ENCODE measurements at places on chromosomes 12 and 14. TPM values are rescaled to one million over a fixed set of nuclear protein-coding genes. Genes with fewer than 3 reads are reported as not detected.
A peak's percentile ranks its signal among the peaks of the same experiment; 100 is the strongest.

The GPR84 gene
- total RNA-seq = not detected

The AJUBA gene
- 47.6 TPM for total RNA-seq

The NKX2-8 gene
- not detected for total RNA-seq

- DNase-seq = no peak
Observed at GRCh38 chr12:66516561-66516960, 162.3 kb downstream of the GRIP1 start.

DNA sequence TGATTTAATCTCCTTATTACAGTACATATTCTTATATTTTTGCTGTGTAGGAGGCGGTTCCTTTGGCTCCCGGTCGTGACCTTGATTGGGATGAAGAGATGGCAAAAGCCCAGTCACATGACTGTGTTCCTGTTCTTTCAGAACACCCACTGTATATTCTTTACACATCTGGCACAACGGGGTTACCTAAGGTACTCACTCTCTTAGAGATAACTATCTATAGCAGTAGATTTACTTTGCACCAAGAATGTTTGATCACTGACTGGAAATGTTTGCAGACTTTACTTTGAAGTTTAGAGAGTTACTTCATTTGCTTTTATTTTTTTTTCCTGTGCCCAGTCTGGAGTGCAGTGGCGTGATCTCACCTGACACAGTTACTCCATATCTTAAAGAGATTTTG, 65.2 kb downstream of the ACSS3 start:
- no peak for DNase-seq

DNA sequence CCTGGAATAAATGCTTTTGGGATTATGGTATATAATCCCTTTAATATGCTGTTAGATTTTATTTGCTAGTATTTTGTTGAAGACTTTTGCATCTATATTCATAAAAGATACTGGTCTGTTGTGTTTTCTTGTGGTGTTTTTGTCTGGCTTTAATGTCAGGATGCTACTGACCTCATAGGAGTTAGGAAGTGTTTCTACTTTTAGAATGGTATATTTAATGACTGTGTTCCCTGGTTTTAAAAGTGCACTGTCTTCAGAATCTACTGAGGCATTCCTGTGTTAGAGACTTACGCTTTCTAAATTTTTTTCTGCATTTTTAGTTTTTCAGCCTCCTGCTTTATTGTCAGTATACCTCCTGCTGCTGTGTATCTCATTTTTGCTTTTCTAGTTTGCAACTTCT, 51.6 kb downstream of the ARHGAP5 start:
- no peak for DNase-seq

DNA sequence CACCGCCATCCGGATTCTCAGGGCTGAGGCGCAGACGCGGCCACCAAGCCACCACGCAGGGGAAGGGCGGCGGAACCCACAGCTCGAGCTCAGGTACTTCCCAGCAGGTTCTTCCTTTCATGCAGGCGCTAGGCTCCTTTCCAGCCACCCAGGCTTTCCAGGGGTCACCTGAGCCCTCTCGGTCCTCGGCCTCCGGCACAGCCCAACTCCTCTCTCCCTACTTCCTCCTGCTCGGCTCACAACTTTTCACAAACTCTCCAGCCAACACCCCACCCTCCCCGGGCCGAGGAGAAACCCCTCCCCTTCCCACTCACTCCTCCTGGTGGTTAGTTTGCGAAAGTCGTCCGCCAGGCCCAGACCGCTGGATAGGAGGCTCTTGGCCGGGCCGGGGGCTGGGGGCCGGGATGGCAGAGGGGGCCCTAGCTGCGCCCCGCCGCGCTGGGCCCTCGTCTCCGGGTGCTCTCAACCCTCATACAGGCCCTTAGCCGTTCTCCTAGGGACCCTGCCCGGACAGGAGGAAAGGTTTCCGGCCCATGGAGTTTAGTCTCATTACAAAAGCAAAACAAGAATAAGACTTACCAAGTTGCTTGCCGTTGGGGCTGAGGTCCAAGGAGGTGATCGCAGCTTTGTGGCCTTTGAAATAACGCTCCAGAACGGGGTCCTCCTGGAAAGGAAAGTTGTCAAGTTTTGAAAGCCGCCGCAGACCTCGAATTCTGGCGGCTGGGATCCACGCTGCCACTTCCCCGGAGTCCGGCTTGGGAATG, at the start of gene GALNT4:
Gene GALNT4, minus strand, starts transcription at position 256 of the 764 bp plus-strand sequence. Its CDS starts 247 bp downstream, at position 9.
- peak; percentile 86 for DNase-seq

- DNase-seq = no peak
Observed at GRCh38 chr12:115452751-115453281, 768.8 kb upstream of the TBX3 start.

DNA sequence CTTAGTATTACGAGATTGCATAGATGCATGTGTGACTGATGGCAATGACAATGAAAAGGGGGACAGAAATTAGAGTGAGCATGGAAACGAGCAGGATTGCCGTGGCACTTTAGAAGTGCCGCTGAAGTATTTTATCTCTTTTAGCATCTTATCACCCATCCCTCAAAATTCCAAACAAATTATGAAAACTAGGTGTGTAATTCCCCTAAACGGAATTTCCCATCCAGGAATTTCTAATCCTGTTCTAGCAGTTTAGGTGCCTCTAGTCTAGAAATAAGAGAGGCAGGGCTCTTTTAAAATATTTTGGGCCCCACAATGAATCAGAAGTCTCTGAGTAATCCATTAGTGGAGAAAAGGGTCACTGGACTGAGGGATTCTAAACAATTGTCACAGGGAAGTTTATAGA, 947 bp downstream of the TMEM52B start:
- DNase-seq = no peak

- peak; percentile 81 for DNase-seq
Observed at GRCh38 chr12:49662998-49663843, 39.9 kb downstream of the PRPF40B start.

GRCh38 chr12:26007566-26007965, 49.1 kb downstream of the RASSF8 start:
- no peak for DNase-seq

DNA sequence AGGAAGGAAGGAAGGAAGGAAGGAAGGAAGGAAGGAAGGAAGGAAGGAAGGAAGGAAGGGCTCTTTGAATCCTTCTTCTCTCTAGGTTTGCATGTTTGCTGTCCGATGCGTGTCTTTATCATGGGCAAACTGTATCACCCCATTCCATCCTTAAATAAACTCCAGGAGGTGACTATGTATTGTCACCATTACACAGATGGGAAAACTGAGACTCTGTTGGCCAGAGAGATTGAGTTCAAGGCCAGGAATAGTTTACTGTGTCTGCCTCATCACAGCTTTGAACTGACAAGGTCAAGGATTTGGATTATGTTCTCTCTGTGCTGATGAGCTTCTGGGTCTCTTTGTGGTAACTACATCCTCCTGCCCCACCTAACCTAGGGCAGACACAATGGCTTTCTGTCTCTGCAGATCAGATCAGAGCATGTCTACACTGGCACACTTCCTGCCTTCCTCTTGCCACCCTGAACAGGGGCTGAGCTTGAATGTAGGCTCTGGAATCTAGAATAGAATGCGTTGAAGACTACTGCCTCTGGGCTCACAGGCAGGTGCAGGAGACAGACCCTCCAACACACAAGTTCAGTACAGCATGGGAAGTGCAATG, 78.9 kb upstream of the MAP1LC3B2 start:
- DNase-seq = no peak

GRCh38 chr12:118126119-118126757, 9.7 kb upstream of the PEBP1 start:
- DNase-seq = no peak

DNA sequence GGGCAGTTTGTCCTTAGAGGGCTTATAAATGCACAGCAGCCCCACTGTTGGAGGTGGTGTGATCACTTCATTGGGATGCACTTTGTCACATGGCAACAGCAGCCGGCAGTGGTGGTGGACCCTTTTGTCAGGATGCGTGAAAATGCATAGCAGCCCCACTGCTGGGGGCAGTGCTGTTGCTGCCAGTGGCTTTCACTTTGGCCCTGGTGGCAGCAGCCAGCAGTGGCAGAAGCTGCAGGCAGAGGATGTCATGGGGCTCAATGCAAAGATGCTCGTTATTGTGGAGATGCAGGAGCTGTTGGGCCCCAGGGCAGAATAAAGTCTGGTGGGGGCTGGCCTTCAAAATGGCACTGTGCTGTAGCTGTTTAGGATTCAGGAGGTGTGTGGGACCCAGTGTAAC, 173.0 kb upstream of the DAAM1 start:
- no peak for DNase-seq

DNA sequence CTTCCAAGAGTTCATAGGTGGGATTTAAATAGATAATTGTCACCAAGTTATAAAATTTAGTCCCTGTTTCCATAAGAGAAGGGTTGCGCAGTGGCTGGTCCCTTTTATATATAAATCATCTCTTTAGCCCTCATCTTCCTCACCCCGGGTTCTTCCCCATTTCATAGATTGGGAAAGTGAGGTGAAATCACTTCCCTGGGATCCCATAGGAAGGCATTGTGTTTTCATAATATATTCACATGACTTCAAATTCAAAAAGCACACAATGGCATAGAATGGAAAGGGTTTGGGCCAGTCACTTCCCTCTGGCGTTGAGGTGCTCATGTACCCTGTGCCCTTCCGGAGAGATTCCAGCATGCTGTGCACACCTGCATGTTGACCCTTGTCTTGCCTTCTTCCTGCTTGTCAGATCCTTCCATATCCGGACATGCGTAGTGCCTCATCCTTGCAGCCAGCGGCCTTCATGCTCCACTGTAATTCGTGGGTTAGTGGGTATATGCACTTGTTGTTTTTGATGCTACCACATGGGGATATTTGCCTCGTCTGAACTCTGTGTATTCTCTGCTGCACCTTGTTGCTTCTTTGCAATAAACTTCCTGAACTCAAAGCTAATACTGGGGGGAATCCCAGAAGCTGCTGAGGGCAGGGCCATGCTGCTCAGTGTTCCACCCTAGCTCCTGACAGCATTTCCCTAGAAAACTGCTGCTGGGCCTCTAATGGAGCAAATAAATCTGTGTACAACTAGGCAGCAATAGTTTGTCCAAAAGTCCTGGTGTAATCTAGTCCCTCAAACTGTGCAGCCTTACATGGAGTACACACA, 59.6 kb downstream of the ANAPC7 start:
- no peak for DNase-seq

DNA sequence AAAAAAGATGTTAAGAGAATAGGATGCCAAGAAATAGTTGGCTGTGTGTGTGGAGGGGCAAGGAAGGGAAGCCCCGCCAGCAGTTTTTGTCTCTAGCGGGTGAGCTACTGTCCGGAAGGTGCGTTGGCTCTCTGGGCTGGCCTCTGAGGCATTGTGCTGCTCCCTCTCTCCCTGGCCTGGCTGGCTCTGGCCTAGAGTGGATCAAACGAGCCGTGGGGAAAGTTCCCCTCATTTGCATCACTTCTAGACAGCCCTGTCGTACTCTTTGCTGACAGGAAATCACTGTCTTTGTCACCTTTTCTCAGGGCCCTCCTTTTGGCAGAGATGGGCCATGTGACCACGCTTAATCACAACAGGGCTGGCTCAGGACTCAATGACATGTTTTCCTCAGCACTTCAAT, 236.1 kb upstream of the NPAS3 start:
- peak; percentile 52 for DNase-seq

- DNase-seq = peak; percentile 14
Observed at GRCh38 chr14:105168496-105168978, at the start of gene JAG2. TSS of gene JAG2 (minus strand) at chr14:105168776. CDS start at chr14:105168420, 356 bp downstream.

DNA sequence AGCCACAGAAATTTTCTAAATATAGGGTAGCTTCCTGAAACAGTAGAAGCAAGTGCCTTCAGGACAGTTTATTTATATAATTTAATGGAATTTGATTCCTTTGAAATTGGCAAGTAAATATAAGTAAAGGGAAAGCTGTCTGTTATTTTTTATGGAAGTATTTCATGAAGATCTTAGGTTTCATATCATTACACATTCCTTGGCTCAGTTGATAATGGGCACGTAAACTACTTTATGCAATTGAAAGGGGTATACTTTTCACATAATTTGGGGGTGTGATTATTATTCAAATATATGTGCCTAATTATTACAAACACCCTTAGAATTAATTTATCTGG, 71.1 kb upstream of the RAP1B start:
- DNase-seq = no peak
